GM23338 (cell line): ENCODE measurements at places on chromosomes 13 and 19. TPM values are rescaled to one million over a fixed set of nuclear protein-coding genes. Genes with fewer than 3 reads are reported as not detected.

DNA sequence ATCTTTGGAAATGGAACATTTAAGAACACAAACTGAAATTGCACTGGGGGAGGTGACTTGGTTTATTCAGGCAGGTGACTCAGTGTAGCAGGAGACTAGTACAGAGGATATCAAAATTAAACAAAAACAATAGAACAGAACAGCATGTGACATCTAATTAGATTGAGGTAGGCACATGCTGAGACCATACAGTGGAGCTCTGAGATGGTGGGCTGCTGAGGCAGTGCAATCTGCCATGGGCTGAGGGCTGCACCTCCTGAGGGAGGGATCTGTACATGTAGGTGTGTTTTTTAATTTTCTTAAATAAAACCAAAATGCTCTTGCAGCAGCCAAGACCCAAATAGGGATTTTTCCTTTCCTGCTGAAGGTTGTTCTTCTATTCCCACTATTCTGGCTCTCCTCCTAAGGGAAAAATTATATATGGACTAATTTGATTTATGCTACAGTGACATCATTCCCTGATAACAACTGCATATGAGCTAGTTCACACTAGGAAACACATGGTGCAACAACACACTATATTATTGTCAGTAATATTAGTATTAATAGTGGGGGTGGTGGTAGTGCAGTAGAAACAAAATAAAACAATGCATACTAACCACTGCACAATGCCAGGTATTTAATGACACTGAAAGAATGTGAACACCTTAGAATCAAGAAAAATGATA lies 48.0 kb downstream of the LNX2 start:
- H3K4me3 ChIP-seq = no peak overlapping the region
- H3K36me3 ChIP-seq = peaks cover 4% of the 10 kb centered on the region; the same call in 1 of the 2 replicates
- H3K27me3 ChIP-seq = no peaks in the 10 kb centered on the region

DNA sequence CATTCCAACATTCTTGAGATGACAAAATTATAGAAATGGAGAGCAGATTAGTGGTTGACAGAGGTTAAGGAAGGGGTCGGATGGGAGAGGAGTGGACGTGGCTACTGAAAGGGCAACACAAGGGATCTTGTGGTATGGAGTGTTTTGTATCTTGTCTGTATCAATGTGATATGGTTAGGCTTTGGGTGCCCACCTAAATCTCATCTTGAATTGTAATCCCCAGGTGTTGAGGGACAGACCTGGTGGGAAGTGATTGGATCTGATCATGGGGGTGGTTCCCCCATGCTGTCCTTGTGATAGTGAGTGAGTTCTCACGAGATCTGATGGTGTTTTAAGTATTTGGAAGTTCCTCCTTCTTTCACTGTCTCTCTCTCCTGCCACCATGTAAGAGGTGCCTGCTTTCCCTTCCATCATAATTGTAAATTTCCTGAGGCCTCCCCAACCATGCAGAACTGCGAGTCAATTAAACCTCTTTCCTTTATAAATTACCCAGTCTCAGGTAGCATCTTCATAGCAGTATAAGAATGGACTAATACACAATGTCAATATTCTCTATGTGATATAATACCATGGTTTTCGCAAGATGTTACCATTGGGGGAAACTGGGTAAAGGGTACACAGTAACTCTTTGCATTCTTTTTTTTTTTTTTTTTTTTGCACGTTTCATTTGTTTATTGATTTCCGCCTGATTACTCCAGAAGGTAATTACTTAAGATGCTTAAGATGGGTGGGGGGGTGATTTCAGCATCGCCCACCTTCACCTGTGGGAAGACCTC lies 4.9 kb upstream of the IFNL4 start:
- peaks cover 46% of the 10 kb centered on the region for H3K27me3 ChIP-seq
- no peaks in the 10 kb centered on the region for H3K36me3 ChIP-seq
- DNase-seq = no peak
- H3K27ac ChIP-seq = no peak overlapping the region

- no peak overlapping the region for H3K27ac ChIP-seq
- peak; percentile 100 for DNase-seq
- peaks cover 15% of the 10 kb centered on the region; the same call in 1 of the 2 replicates for H3K27me3 ChIP-seq
- H3K4me1 ChIP-seq = peaks cover 19% of the 10 kb centered on the region; the same call in 1 of the 2 replicates
- no peaks in the 10 kb centered on the region for H3K36me3 ChIP-seq
- peak overlapping the region; percentile 59 for H3K4me3 ChIP-seq
These were observed 1.2 kb downstream of the PPM1N start for GRCh38 chr19:45499196-45500180.

- H3K27ac ChIP-seq = no peak overlapping the region
- no peaks in the 10 kb centered on the region for H3K36me3 ChIP-seq
- no peak overlapping the region for H3K4me3 ChIP-seq
- H3K4me1 ChIP-seq = no peaks in the 10 kb centered on the region
- H3K27me3 ChIP-seq = no peaks in the 10 kb centered on the region
These were observed 190.0 kb downstream of the ATP8A2 start for GRCh38 chr13:25561812-25562211.

Gene CFAP97D2
- not detected in 2 replicates for total RNA-seq
